COLO829 (cell line): ENCODE measurements at places on chromosomes 2 and 18.

DNA sequence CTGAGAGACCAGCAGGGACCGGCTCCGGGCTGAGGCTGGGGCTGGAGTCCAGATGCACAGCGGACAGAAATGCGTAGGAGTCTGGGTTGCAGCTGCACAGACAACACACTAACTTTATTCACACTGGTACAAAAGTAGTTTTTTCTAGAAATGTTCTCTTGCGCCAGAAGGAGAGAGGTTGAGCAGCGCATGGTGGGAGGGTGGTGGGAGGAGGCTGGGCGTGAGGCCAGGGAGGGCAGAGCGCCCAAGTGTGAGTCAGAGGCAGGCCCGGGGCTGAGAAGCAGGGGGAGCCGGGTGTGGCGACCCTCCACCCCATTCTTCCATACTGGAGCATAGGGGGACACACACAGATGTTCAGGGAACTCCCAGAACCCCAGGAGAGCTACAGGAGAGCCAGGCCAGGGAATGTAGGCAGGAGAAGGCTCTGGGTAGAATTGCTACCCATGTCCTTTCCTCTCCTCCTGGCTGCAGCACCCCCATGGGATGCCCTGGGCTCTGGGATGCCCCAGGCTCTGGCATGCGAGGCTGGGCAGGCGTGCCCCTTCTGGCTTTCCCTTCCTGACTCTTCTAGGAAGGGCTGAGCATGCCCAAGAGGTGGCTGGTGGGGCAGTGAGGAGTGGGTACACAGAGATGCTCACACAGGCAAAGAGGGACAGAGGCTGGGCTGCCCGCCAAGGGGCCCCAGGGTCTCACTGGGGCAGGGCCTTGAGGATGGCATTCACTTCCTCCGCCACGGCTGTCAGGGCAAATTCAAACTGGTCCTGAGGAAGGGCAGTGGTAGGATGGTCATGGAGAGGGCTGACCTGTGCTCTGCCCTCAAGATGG is 10.6 kb downstream of the DNAJB2 start:
- DNase-seq: peak; percentile 93

DNA sequence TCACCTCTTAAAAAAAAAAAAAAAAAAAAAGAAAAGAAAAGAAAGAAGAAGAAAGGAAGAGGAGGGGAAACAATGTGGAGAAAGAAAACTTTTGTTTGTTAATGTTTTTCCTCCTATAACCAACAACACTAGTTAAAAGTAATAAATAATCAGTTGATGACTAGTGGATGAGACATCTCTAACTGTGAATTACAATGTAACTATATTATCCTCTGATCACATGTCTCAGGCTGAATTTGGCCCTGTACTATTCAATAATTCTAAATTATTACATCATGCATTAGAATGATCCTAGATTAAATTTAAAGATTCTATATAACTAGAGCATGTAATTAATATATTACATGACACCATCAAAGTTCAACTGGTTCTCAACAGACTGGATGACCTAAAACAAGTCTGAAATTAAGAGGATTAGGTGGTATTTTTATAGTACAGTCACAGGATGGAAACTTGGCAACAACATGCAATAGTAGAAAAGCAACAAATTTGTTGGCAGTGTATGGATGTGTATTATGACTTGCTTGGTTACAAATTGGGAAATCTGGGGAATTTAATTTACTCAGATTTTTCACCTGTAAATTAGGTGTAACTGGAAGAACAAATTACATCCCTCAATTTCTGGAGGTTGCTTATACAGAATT is 269.3 kb upstream of the SETBP1 start:
- DNase-seq: no peak

- no peak for DNase-seq
These were observed 453 bp downstream of the CABLES1 start for GRCh38 chr18:23135550-23136325.

GRCh38 chr2:64212801-64213321 is 68.6 kb upstream of the PELI1 start:
- no peak for DNase-seq

DNA sequence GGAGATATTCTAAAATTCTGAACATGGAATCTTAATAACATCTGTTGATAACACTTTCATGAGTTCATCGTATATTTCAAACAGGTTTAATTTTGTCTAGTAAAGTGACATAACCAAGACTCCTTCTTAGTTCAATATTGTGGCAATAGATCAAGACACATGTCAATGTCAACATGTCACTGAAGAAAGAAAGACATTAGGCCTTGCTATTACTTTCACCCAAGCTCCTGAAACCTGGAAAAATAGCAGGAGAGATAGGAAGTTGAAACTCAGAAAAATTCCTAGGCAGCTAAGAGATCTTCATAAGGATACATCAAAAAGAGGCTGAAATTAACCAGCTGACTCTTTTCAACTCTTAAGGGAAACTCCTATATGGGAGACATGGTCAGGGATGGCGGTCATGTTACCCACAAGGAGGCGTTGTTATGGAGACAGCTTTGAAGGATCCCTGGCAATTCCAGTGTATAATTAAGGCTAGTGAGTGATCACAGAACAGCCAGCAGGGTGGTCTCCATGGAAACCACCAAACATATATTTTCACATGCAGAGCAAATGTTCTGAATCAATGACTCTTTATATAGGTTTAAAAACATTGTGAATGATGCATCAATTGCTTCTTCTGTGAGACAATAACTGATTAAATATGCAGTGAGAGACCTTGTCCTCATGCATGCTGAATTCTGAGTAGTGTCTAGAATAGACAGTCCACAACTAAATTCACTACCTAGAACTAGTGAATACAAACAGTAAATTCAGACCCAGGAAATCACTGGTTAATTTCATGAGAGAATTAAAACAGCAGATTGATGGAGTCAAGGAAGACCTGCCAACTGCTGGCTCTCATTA is 115.3 kb upstream of the RIOK3 start:
- peak; percentile 40 for DNase-seq

DNA sequence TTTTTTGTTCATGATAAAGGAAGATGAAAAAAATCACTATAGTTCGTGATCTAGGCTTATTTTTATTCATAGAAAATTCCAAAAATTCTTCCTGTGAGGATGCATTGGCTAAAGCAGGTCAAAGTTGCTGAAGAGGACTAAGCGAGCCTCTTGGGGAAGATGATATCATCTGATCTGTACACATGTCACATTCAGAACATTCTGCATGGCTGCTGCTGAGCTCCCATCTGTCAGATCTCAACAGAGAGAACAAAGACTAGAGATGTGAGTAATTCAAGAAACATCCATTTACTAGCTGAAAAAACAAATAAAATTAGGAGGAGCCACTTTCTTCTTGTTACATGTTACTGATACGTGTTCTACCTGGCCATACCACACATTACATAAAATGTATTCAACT is 518.6 kb upstream of the FSIP2 start:
- DNase-seq: no peak

- DNase-seq: no peak
These were observed 1443.9 kb downstream of the SUCLG1 start for GRCh38 chr2:83015035-83015715.

- no peak for DNase-seq
These were observed 78.3 kb downstream of the HDAC4 start for GRCh38 chr2:239322416-239323086.

- DNase-seq: no peak
These were observed 248.5 kb downstream of the HAUS1 start for GRCh38 chr18:46352520-46353250.

DNA sequence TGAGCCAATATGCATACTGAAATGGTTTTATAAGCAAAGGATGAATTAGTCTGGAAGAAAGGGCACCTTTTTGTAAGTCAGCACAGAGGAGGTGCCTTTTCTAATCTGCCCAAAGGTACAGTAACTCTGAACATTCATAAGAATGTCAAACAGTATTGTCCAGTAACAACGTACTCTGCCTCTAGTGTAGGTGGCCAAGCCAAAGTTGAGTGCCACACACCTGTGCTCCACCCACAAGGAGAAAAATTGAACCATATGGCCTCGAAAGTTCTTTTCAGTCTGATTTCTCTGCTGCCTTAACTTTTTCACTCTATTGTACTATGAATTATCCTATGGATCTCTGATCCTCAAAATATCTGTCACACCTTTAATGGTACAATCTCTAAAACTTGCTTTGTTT is 86.8 kb downstream of the CERKL start:
- no peak for DNase-seq

- no peak for DNase-seq
These were observed 278.0 kb downstream of the EPHA4 start for GRCh38 chr2:221293949-221294742.

GRCh38 chr2:60581433-60582282 is 28.2 kb upstream of the BCL11A start:
- DNase-seq: peak; percentile 60

GRCh38 chr18:46166261-46166970 is 62.2 kb downstream of the HAUS1 start:
- DNase-seq: peak; percentile 55

DNA sequence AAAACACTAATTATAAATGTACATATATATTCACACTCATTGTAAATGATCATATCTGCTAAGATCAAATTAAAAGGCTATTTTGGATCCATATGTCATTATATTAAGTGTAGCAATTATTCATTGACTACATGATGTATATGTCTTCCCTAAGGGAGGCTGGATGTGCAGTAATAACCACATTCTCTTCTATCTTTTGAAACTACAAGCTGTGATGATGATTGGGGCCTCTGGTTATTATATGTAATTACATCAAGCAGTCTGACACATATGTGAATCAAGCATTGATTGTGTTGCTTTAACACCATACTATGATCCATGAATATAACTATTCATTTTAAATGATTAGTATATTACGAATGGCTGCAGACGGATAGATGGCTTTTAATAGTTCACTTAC is 1973.4 kb downstream of the SUCLG1 start:
- DNase-seq: no peak

DNA sequence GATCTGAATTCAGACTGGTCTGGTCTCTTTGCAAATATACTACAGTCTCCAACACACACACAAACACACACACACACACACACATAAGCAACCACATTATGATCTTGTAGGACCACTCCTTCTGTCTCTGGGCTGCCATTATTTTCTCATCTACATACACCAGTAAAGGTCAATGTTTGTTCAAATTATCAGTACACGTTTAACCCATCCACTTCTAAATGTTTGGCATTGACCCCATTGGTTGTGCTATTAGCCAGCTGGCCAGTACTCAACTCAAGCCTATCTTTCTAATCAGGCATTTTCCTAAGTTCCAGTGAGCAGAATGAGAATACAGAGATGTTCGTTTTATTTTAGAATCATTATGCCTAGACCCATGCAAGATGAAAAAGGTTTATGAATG is 186.4 kb downstream of the CNTNAP5 start:
- no peak for DNase-seq

- no peak for DNase-seq
These were observed 526.5 kb downstream of the FBXO15 start for GRCh38 chr18:73621091-73621490.

DNA sequence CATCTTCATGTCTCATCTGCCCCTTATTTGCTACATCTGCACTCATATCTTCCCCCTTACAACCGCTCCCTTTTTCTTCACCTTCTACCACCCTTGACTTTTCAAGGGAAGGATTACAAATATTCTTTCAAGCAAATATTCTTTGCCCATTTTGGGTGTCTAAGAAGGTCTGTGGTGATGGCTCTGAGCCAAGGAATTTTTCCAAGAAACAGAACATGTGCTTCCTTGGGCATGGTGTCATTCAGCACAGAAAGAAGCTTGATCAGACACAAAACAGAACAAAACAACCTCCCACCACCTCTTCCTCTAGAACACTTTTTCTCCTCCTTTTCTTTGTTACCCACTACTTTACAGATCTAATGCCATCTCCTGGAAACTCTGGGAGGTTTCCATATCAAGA is 313.7 kb downstream of the SATB2 start:
- DNase-seq: no peak

DNA sequence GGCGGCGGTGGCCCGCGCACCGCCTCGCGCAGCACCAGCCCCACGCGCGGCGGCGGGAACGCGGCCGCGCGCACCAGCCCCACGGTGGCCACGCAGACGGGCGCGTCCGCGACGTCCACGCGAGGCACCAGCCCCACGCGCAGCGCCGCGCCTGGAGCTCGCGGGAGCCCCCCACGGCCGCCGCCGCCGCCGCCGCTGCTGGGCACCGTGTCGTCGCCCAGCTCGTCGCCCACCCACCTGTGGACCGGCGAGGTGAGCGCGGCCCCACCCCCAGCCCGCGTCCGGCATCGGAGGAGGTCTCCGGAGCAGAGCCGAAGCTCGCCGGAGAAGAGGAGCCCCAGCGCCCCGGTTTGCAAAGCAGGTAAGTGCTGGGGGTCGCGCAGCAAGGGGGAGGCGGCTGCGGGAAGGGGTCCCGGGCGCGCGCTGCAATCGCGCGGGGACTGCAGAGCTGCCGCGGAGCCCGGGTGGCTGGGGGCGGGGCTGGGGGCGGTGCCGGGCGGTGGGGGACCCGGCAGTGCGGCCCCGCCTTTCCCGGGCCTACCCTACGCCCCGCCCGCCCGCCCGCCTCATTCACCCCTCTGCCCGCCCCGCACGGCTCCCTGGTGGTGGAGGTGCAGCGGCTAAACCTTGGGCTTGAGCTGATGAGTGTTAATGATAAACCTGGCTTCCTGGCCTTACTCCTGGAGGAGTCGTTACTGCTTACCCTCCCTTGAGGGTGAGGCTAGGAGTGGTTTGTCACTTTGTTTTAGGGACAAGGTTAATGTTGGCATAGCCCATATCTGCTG is 851 bp downstream of the FAM117B start:
- DNase-seq: peak; percentile 58

DNA sequence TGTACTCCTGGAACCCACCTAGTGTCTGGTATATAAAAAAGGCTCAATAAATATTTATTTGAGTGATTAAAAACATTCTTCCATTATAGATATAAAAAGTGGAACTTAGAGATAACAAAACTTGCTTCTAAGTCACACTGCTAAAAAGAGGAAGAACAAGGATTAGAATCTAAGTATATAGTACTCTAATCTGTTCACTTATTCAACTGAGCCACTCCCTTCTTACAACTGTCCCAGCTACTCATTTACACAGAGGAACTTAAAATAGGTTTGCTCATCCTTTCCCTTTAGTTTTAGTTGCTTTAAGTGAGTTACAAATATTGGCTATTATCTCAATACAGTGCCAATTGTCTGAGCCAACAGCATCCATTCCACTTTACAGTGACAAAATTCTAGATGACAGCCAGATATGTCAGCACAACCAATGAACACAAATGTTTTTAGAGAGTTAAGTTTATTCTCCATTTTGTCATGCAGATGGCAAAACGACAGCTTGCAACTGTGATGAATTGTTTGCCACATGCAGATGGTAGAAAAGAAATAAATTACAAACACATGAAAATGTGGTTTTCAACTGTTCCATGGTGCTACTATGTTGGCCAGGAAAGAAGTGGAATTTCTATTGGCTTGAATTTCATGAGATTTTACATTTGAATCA is 280.7 kb upstream of the ZC3H15 start:
- DNase-seq: no peak
